T47D (cell line): ENCODE measurements at places on chromosomes 3 and 15.

- no peak for DNase-seq
These were observed 19.1 kb downstream of the USP3 start for GRCh38 chr15:63523306-63523990.

GRCh38 chr15:83747050-83747717, 93.3 kb downstream of the ADAMTSL3 start:
- DNase-seq = peak; percentile 48

DNA sequence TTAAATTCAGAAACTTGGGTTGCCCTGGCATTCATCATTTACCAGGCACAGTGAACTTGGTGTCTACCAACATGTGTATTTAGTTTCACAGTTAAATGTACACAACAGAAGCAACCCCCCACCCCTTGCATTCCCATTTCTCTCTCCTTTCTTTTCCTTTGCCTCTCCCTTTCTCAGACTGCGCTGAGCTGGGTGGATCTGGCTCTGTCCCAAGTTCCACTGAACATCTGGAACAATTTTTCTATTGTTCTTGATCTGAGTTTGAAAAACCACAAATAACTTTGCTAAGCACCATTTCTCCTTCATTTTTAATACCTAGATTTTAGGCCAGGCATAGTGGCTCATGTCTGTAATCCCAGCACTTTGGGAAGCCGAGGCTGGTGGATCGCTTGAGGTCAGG, 242.2 kb downstream of the ABHD5 start:
- DNase-seq = no peak

- no peak for DNase-seq
These were observed 64.0 kb downstream of the SLC9C1 start for GRCh38 chr3:112230033-112230432.

GRCh38 chr3:99505646-99506269, 132.6 kb upstream of the COL8A1 start:
- no peak for DNase-seq

DNA sequence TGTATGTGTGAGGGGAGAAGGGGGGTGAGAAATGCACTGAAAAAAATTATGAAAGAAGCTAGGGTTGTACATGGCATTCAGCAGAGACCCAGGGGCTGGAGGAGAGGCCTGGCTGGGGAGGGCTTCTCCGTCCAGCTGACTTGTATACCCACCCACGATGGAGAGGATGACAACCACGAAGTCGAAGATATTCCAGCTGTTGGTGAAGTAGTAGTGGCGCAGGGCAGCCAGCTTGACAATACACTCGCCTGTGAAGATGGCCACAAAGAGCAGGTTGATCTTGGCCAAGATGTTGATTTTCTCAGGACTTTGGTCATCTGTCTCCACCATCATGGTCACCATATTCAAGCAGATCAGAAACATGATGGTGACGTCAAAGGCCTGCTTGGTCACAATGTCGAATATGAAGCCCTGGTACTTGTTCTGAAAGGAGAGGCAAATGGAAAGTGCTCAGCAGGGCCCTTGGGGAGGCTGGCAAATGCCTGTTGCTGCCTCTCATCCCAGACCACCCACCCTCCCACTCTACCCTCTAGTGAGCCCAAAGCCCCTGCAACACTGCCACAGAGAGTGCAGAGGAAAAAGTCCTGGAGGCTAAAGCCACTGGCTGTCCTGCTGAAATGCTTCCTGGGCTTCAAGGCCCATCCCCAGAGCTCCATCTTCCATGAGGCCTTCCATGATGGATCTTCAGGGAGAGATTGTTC, 58.1 kb downstream of the EXOG start:
- no peak for DNase-seq

GRCh38 chr3:4972652-4973643, 6.3 kb upstream of the BHLHE40 start:
- DNase-seq = no peak

- peak; percentile 22 for DNase-seq
These were observed 213.0 kb downstream of the PDCD6IP start for GRCh38 chr3:34011171-34012101.

- no peak for DNase-seq
These were observed 41.4 kb downstream of the ACSBG1 start for GRCh38 chr15:78192826-78193594.

GRCh38 chr3:69747511-69748258, 8.4 kb downstream of the MITF start:
- no peak for DNase-seq

DNA sequence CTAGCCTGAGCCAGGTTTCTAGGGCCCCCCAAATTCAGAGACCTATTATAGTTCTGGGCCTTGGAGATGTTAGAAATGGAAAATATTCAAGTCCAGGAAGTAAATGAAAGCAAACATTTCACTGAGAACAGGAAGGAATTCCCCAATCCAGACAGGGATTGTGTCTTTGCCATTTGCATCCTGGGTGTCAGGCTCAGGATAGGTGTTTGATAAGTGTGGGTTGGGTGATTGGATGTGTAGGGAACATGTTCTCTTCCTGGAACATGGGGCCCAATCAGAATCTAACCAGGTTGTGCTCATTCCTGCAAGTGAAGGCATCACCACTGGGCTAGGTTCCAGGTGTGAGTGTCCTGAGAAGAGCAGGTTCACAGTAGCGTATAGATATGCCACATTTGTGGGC, 14.6 kb upstream of the LRRC2 start:
- DNase-seq = no peak

DNA sequence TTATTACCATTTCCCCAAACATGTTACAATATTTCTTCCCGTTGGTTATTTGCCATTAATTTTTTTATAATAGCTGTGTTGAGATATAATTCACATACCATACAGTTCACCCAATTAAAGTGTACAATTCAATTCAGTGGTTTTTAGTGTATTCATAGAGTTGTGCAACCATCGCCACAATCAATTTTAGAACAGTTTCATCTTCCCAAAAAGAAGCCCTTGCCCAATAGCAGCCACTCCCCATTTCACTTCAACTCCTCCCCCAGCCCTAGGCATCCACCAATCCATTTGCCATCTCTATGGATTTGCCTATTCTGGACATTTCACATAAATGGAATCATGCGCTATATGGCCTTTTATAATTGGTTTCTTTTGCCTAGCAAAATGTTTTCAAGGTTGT, 225.1 kb downstream of the EPHB1 start:
- DNase-seq = no peak

- DNase-seq = no peak
These were observed 77.8 kb upstream of the FAM98B start for GRCh38 chr15:38376081-38376480.

GRCh38 chr15:68924866-68925560, 5.3 kb upstream of the SPESP1 start:
- DNase-seq = peak; percentile 85

GRCh38 chr15:37773111-37773860, 161.2 kb upstream of the TMCO5A start:
- DNase-seq = no peak

DNA sequence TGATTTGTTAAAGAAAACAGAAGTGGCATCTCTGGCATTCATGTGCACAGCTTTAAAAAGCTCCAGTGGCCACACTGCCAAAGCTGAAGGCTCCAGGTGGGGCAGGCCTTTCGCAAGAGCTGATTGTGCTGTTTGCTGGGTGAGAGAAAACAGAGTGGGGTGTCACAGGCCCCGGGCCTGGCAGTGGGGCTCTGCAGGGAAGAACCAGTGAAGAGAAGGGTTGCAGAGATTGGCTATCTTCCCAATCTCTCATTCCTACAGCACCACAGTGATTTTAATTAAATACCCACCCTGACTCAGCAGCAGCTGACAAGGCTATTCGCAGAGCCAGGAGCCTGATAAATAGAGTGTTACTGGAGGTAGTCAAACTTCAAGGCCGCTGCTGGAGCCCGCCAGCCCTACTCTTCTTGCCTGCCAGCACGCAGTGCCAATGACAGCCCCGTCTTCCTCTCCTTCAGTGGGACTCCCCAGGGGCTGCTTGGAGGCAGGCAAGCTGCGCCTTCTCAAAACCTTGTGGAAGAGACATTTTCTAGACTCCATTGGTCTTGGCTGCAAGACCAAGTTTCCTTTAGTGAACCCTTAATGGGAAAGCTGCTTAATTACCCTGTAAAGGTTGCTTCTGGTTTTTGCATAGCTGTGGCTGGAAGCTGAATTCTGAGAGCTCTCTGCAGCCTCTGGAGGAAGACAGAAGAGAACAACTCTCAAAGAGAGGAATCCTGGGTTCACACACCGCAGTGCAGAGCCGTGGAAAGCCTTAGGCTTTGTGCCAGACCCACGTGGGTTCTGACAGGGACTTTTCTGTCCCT, 225.8 kb upstream of the SLCO3A1 start:
- no peak for DNase-seq

GRCh38 chr3:115651087-115651486, 27.8 kb downstream of the GAP43 start:
- no peak for DNase-seq

- DNase-seq = no peak
These were observed 19.5 kb upstream of the HRH1 start for GRCh38 chr3:11134794-11135193.

DNA sequence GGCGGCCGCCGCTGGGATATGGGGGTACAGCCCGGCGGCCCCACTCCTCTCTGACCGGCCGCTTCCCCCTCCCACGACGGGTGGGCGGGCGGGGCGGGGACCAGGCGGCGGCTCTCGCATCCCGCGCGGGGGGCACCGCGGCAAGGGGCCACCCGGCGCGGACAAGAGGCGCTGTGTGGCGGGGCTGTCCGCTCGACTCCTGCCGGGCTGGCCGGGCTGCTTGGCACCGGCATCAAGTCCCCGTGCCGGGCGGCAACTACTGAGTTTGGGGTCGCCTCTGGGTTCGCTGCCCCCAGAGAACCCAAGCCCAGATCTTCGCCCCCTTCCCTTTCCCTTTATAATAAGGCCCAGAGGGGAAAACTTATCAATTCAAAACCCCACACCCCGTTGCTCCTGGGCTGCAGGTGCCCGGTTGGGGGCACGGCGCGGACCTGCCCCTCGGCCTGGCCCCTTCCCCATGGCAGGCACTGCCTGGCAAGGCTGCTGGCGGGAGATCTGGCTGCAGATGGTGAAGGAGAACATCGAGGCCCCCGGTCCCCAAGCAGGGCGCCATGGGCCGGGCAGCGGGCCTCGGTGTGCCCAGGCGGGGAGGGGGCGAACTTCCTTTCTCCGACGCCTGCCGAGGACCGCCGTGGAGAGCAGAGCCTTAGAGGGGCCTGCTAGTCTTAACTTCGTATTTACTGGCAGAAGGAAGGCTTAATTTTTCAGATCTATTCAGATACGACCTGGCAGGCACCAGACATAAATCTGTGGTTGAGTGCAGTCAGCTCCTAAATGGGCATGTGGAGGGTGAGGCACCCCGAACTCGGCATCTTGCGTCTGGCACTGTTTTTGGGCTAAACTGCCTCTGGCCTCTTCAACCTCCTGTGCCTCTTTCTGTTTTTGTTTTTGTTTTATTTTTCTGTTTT, 911 bp downstream of the APBA2 start:
- no peak for DNase-seq

GRCh38 chr3:147428326-147428725, 19.2 kb downstream of the ZIC1 start:
- DNase-seq = no peak

GRCh38 chr3:14570089-14570488, 29.9 kb upstream of the GRIP2 start:
- no peak for DNase-seq

DNA sequence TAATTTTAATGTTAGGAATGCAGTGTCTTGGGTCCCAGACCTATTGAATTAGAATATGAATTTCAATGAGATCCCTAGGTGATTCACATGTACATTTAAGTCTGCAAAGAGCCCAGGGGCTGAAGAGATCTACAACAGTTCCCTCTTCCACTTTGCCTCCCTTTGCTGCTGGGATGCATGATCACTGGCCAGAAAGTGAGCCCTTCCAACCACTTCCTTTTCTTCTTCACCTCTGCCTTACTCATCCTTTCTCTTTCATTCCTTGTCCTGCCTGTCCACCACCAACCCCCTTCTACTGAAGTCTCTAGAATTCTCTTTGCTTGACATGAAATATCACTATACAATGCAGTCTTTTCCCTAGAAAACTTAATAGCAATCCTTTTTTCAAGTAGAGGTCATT, 222.4 kb upstream of the LRIG1 start:
- no peak for DNase-seq

GRCh38 chr3:38605981-38606380, 43.5 kb downstream of the SCN5A start:
- DNase-seq = no peak

DNA sequence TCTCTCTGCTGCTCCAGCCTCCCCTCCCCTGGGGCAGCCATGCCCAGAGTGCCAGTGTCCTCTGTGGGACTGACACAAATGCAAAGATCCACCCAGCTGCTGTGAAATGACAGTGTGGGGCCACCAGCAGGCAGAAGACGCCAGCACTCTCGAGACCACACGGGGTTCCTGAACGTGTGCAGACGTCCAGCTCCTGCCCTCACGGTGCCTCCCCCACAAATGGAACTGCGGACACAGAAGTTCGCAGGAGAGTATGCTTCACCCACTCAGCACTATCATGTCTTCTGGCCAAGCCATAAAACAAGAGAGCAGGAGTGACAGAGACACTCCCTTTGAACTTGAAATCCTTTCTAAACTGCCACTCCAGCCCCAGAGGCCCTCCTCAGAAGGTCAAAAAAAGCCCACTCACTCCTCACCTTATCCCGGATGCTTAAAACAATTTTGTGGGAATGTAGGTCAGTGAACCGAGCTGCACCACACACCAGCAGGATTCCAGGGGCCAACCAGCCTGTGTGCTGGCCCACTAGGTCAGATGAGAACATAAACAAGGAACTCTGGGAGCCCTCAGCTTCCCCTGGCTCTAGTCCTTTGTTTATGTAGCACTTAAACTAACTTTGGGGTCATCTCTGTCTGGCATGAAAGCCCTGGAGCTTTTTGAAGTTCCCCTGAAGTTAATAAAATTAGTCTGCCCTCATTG, 112.6 kb downstream of the DNAJB8 start:
- no peak for DNase-seq

DNA sequence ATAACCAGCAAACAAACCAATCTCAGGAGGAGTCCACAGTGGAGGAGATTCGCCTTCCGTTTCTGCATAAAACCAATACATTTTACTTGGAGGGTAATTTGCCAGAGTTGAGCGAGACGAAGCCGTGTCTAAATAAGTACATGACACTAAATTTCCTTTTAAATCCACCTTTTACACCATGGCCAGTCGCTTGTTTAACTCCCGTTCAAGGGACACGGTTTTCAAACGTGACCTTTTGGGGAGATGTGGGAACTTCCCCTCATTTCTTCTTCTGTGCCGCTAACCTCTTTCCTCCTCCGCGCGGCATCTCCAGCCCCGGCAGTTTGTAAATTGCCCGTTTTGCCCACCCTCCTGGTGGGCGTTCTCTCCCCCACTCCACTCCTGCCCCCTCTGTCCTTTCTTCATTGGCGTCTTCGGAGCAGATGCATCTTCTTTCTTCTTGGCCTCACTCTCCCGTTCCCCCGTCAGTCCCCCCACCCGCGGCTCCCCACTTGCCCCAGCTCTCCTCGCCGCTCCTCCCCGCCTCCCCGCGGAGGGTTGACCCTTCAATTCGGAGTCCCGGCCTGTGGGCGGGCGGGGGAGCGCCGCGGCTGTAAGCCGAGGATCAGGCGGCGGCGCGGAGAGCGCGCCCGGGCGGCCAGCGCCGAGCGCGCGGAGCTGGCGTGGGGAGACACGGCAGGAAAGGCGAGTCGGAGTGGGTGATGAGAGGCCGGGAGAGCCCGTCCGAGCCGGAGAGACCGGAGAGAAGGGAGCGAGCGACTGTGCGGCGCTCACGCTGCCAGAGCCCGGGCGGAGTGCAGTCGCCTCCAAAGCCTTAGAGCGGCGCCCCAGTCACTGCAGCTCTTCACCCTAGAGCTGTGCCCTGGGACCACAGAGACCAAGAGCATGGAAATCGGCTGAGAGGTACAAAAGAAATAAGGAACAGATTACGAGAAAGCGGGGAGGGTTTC, at the start of gene NLGN1:
NLGN1 (plus strand) TSS at position 584 of the 950 bp plus-strand sequence.
- peak; percentile 89 for DNase-seq

- no peak for DNase-seq
These were observed 32.5 kb upstream of the AP3B2 start for GRCh38 chr15:82742134-82742533.
